ENCODE measurements at places on chromosomes 11 and 22.

DNA sequence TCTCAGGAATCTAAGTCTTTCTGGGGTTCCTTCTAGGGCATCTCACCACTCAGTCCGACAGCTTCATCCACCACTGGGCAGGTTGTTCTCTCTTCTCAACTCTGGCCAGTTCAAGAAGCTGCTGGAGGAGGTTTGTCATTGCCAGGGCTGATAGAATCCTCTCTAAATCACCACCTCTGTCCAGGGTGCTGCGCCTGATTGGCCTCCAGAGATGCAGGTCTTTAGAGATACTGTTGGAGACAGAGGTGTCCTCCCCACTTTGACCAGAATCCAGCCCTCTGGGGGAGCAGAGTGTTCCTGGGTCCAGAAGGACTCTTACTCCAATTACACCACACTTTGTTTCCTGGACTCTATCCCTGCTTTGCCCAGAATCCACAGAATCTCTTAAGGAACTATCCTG lies 90.2 kb downstream of the NELL1 start:
- DNase-seq: no peak

GRCh38 chr11:103582351-103582909 lies 454.0 kb upstream of the DDI1 start:
- DNase-seq: no peak

DNA sequence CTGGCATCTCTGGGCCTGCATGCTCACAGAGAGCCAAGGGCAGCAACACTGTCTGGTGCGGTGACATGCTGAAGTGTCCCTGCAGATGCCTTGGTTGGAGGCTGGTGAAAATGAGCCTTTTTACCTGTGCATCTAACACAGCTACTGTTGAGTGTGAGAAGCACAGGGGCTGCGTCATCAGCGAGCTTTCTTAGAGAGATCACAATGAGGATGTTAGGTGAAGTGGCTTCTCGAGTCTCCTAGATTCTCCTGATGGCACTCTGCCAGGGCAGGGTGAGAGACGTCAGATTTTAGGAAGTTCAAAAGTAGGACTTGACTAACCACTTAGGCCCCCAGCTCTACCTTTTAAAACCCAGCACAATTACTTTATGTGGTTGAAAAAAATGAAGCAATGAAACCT lies 3.6 kb upstream of the SLC15A3 start:
- no peak for DNase-seq

GRCh38 chr22:28442264-28442710 lies 237.4 kb downstream of the TTC28 start:
- peak; percentile 34 for DNase-seq

- no peak for DNase-seq
Measured at GRCh38 chr11:17929171-17929570, 83.7 kb downstream of the SERGEF start.

DNA sequence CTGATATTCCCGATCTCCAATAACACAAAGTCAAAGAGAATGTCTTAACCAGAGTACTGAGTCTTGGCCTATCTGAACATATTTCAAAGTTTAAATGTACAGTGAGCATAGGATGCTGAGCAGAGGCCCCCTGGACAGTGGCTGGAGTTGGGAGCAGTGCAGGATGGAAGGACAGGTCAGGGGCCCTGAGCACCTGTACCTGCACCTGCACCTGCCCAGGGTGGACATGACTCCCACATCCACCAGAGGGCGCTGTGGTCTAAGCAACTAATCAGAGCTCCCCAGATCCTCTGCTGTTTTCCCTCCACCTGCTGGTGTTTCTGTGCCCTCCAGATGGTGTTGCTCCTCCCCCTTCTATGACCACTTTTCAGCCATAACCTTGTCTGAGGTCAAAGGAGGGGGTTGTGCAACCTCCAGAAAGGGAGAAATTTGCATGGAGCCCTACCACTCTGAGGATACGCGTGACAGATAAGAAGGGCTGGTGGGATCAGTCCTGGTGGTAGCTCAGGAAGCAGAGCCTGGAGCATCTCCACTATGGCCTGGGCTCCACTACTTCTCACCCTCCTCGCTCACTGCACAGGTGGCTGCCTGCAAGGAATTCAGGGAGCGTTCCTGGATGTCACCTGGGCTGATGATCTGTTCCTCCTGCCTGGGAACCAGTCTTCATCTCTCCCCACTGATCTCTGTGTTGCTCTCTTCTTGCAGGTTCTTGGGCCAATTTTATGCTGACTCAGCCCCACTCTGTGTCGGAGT lies 49.1 kb upstream of the VPREB1 start:
- peak; percentile 77 for DNase-seq

- no peak for DNase-seq
Measured at GRCh38 chr11:72812604-72812966, 1.6 kb upstream of the ATG16L2 start.

- DNase-seq: no peak
Measured at GRCh38 chr11:19994672-19995071, 165.6 kb downstream of the DBX1 start.

DNA sequence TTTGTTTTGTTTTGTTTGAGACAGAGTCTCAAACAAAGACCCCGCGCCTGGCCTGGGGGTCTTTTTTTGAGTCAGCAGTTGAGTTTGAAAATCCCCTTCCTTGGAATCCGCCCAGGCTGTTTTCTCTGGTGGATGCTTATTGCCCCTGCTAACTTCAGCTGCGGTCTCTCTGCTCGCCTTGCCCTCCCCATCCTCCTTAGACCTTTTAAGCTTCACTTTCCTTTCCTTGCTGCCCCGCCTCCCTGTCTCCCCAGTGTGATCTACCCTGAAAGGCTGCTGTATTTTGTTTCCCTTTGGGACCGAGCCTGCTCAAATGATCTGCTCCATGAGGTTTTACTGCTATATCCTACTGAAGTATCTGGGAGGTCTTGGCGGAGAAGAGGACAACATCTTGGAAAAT lies 2.5 kb downstream of the USP18 start:
- no peak for DNase-seq

- no peak for DNase-seq
Measured at GRCh38 chr11:46876471-46876870, 30.4 kb upstream of the CKAP5 start.

GRCh38 chr11:114150671-114151070 lies 91.2 kb downstream of the ZBTB16 start:
- no peak for DNase-seq

- no peak for DNase-seq
Measured at GRCh38 chr11:64723907-64724862, 1.2 kb upstream of the NRXN2 start.

DNA sequence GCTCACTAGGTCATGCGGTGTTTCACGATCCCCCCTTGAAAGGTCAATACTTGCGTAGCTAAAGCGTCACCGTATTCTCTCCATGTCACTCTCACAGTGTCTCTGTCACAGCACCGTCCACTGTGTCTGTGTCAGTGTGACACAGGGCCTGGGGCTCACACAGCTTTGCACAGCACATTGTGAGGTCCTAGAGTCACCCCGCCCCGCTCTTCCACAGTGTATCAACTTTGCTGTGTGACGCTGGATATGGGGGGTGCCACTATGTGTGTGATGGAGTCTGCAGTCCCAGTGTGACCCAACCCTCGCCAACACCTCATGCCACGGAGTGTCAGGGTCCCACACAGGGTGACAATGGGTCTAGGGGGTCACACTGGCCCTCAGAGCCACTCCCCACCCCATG lies 583 bp downstream of the P4HA3 start:
- no peak for DNase-seq
